OCI-M1 (cell line): ENCODE measurements at places on chromosomes 3 and 15.

- no peak for DNase-seq
Observed at GRCh38 chr3:100396967-100397366, 3.9 kb downstream of the TOMM70 start.

DNA sequence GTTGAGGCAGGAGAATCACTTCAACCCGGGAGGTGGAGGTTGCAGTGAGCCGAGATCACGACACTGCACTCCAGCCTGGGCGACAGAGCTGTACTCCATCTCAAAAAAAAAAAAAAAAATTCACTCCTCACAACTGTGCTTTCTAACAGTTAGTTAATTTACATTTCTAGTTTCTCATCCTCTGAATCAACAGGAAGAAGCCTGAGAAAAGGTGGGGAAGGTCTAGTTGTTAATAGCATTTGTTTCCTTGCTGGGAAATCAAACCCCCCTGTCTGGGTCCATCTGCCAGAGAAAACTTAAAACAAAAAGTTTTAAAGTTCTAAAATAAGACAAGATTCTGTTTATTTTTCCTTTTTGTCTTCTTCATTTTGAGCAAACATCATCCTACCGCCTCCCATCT, 62.3 kb downstream of the TMEM39A start:
- no peak for DNase-seq

DNA sequence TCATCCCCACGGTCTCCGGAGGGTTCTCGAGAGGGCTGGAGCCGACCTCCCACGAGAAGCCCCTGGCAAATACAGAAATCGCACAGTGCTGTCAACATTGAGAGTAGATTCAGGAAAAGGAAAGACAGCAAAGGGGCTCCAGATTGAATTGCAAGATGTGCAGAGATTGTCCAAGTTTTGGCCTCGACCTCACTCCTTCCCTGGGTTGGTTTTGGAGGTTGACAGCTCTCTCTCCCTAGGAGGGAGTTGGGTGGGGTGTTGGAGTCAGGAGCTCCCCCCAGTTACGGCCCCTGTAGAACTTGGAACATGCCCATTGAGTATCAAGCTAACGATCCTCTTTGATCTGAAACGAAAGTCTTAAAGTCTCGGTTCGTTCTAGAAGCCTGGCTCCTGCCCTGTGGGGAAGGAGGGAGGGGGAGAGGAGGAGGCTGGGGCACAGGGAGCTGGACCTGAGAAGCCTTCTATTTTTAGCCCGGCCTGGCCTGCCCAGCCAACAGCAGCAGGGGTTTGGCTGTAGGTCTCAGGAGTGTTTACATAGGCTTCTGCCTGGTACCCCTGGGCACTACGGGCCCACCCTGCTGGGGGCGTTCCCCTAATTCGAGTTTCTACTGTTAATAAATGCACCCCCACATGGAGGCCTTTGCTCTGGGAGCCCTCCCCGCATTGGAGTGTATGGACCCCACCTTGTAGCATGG, 672 bp upstream of the KY start:
- no peak for DNase-seq

- no peak for DNase-seq
Observed at GRCh38 chr15:60582370-60583036, 103.6 kb upstream of the ICE2 start.

GRCh38 chr15:78708713-78709260, 67.8 kb upstream of the CHRNB4 start:
- DNase-seq, result no peak

DNA sequence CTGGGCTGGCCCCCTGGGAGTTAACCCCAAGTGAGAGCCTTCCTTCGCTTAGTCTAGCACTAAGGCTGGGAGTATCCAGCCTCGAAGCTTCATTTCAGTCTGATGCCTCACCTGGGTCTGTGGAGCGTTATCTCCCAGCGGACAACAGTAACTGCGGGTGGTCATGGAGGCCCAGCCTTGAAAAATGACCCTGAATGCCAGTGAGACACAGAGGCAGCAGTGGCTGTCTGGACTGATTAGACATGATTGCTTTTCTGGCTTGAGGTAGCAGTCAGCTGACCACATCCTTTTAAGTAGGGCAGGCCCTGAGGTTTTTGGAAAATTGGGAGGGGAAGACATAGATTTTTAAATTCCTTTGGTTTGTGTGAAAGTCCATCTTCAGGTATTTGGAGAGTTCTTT, 28.2 kb upstream of the TRIM59 start:
- peak; percentile 13 for DNase-seq

- no peak for DNase-seq
Observed at GRCh38 chr3:34582055-34582454, 783.6 kb downstream of the PDCD6IP start.

GRCh38 chr15:90364251-90364650, 12.2 kb downstream of the ZNF774 start:
- DNase-seq, result no peak

- no peak for DNase-seq
Observed at GRCh38 chr15:26665957-26666791, 106.7 kb downstream of the GABRB3 start.

GRCh38 chr3:95399585-95399984, 1336.7 kb downstream of the NSUN3 start:
- no peak for DNase-seq

DNA sequence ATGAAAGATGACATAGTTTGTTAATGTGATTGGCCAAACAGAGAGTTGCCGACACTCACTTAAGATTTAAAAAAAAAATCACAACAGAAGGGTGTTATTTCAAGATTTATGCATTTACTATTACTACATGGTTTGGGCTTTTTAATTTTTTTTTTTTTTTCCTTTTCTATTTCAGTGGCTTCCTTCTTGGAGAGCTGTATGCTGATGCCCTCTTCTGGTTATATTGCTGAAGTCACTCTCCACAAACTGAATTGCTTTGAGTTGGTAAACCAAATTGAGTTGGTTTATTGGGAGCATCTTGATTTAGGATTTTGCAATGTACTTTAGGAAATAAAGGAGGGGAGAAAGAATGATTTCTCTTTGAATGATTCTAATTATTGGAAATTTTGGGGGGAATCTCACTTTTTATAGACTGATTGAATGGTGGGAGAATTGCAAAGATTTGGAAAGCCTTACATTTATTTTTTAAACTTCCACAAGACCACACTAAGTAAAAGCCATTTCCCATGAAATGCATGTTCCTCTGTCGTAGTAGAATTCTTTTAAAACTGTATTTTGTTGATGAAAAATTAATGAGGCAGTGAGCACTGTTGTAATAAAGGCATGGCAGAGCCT, 186.6 kb upstream of the FEZF2 start:
- DNase-seq, result peak; percentile 46

DNA sequence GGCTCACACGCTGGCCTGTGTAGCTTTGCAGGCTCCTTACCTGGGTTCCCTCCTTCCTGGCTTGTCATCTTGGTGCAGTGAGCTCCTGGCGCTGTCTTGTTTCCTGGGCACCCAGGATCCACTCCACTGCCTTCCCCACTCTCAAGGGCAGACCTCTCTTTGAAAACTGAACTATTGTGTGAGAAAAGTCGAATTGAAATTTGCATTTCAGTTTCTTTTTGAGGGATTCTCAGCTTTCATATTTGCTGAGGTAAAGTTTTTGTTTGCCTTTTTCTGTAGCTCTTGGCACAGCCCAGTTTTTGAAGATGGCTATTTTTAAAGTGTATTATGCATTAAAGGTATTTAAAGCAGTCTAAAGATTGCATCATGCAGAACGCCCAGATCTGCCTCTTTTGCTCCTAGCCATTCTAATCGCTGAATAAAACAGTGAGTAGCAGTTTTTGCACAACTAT, 70.1 kb downstream of the CCK start:
- DNase-seq, result no peak

- no peak for DNase-seq
Observed at GRCh38 chr3:9653565-9654248, 4.4 kb downstream of the MTMR14 start.

DNA sequence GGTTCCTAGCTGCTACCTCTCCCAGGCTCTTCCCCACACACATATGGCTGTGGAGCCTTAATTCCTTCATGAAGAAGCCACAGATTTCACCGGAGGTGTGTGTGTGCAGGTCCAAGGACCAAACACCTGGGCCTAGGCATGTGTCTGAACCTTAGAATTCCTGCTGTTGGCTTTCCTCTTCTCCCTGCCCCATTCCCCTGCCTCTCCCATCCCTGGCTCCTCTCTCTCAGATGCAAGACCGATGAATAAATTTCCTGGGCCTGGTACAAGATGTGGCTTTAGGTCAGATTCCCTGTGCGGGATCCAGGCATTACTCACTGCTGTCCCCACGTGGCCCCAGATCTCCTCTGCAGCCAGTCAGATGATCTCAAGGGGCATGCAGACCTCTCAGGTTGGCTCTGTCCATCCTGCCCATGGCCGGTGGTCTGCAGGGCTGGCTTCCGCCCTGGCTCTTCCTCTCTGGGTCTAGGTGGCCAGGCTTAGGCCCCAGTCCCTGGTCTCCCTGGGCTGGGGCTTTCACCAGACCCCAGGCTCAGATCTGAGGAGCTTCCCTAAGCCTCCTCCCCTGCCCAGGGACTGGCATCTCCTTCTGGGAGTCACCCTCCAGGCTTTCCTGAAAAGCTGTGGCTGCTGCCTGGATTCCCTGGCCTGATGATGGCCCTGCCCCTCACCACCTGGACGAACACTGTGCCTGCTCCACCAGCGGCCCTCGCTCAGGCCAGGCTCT, 20.5 kb downstream of the CCR9 start:
- peak; percentile 11 for DNase-seq

DNA sequence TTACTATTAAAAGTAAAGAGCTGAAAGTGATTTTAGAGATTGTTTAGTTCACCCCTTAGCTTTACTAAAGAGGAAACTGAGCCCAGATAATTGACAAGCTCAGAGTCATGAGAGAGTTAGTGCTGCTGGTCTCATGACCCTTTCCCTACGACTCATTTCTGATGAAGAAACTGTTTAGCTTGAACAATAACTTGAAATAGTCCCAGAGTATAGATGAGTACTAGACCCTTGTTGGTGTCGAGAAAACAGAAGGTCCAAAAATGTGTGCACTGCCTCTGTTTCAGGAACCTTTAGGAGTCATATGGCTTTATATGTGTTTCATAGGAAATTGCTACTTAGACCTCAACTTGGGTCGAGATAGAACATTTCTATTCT, 58.2 kb downstream of the IL16 start:
- no peak for DNase-seq

GRCh38 chr3:172977696-172978095, 163.3 kb downstream of the SPATA16 start:
- DNase-seq, result no peak

DNA sequence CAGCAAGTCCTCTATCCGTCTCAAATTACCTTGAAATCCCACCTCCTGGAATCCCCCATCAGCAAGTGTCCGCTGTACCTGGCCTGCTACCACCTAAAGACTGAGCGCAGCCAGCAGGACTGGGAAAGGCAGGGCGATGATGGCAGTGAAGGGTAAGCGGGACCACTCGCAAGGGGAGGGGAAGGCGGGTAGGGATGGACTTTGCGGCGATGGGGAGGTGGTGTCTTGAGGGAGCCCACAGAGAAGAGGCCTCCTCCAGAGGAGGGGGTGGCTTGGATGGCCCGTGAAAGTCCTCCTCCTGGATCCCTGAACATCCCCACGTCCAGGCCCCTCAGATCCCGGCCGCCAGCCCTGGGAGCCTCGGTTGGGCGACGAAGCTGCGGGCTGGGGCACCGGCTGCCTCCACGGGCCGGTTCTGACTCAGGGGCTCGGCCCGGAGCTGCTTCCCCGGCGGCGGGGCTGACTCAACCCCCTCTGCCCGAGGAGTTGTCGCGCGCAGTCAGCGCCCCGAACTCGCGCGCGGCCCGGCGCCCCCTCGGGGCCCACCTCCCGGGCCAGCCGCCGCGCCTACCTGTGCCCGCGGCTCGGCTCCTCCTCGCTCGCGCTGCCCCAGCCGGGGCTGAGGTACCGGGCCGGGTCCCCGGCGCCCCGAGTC, 512 bp downstream of the LARP6 start:
- no peak for DNase-seq

- DNase-seq, result peak; percentile 78
Observed at GRCh38 chr3:88150806-88151205, 1.0 kb downstream of the C3orf38 start.

DNA sequence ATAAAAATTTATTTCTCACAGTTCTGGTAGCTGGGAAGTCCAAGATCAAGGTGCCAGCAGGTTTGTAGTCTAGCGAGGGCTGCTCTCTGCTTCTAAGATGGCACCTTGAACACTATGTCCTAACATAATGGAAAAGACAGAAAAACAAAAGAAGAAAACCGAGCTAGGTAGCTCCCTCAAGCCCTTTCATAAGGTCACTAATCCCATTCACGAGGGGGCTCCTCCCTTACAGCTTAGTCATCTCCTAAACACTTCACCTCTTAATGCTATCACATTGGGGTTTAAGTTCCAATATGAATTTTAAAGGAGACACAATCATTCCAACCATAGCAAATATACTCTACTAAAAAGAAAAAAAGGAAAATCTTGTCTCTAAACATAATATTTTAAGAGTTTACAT, 23.6 kb downstream of the GOLGA6D start:
- DNase-seq, result no peak

DNA sequence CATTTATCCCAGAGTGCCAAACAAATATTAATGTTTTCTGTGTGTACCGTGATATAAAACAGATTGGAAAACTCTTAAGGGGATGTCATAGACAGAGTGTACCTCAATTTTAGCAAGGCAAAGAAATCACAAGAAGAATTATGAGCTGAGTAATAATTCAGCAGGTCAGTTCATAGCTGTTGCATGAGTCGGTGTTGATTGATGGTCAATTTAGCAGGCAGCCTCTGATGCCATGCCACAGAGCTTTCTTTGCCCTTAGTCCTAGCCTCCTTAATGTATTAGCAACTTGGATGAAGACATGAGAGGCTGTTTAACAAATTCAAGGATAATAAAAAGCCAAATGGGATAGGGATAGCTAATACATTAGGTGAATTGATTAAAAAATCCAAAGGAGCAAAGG, 6.8 kb downstream of the SLC35A5 start:
- no peak for DNase-seq

DNA sequence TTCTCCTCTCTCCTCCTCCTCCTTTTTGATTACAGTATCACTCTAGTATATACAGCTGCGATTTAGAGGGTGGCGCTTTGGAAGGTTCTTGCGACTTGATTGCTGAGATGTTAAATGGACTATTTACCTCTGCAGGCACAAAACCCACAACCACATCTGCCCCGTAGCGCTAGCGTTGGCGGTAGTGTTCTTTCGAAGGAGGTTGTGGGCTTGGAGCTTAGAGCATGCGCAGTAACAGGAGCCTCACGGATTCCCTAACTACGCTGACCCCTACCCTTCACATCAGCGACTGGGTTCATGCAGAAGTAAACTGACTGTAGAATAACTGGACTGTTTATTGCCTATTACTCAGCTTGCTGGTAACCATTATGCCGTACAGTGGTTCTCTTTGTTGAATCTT, 58.0 kb downstream of the CGGBP1 start:
- peak; percentile 27 for DNase-seq

- DNase-seq, result no peak
Observed at GRCh38 chr15:31508656-31509055, 182.0 kb downstream of the KLF13 start.
